ENCODE measurements at places on chromosomes 7 and 10. TPM values are rescaled to one million over a fixed set of nuclear protein-coding genes. Genes with fewer than 3 reads are reported as not detected.

- DNase-seq = no peak
These were observed 313.9 kb downstream of the AUTS2 start for GRCh38 chr7:69912141-69912540.

DNA sequence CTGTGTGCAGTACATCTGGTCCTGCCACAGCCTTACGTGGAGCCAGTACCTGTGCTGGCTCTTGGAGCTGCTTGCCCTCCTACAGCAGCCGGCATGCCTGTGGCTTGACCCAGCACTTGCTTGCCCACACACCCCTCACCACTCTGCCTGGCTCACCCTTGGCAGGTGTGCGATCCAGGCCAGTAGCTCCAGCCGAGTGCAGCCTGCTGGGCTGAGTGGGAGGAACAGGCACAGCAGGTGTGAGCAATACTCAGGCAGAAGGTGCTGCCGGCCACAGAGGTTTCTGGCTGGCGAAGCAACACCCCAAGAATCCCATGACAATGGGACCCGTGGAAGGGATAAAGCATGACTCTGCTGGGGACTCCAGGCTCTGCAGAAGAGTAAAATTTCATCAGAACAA, 173.5 kb upstream of the ADCY1 start:
- no peak for DNase-seq

DNA sequence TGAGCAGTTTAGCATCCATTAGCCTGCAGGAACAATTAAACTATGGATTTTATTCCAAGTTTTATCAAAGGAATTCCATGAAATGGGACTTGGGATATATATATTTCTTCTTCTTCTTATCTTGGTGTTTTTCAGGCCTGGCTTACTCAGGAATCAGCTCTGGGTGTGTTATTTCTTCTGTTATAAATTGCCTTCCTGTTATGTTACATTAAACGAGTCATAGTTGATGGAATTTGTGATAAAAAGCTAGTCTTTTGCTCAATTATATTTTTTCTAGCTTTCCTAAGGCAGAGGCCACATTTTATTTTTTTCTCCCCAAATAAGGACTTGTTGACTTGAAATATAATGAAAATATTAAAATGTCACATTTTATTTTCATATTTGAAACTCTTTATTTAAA, 141.3 kb downstream of the EPC1 start:
- no peak for DNase-seq

GRCh38 chr10:122567056-122567660, 6.6 kb downstream of the DMBT1 start:
- peak; percentile 58 for DNase-seq

Gene CPA4
- total RNA-seq = 0.11 TPM

DNA sequence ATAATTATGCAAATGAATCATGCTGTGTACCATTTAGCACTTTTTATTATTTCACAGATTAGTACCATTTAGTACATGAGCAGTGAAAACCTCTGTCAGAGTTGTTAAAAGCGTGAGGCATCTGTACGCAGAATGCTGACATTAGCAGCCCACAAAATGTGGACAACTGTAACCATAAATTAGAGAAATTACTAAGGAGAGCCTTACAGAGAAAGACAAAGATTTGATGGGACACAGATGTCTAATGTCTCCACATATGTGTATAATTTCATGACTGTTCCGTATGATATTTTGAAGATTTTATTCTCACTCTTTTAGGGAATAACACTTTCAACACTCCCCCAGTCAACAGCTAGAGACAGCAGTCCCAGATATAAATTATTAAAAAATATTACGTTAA, 414.0 kb upstream of the ANKRD30A start:
- no peak for DNase-seq

DNA sequence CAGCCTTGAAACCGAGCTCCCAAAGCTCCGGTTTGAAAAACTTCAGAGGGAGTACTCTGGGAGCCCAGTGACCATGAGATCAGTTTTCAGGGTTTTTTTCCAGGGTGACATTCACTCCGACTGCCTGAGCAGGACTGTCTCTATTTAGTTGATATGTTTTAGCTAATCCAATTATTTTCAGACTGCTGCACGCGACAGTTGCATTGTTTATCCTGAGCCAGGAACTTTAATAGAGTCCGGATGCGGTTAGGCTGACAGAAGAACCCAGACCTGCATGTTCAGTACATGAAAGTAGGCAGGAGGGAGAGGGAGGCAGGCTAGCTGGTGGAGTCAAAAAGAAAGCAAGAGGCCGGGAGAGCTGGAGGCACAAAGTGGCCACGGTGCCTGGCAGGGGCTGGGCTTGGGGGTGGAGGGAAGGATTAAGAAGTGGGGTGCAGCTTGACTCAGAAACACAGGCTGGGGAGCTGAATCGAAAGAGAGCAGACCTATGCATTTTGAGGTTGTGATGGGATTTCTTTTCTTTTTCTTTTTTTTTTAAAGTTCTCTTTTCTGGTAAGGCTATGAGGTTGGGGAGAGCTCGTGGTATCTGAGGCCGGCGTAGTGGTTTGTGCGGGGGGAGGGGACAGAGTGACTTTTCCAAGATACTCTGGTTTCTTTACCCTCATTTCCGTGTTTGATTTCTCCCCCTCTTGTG, 5.7 kb downstream of the GATA3 start:
- no peak for DNase-seq

DNA sequence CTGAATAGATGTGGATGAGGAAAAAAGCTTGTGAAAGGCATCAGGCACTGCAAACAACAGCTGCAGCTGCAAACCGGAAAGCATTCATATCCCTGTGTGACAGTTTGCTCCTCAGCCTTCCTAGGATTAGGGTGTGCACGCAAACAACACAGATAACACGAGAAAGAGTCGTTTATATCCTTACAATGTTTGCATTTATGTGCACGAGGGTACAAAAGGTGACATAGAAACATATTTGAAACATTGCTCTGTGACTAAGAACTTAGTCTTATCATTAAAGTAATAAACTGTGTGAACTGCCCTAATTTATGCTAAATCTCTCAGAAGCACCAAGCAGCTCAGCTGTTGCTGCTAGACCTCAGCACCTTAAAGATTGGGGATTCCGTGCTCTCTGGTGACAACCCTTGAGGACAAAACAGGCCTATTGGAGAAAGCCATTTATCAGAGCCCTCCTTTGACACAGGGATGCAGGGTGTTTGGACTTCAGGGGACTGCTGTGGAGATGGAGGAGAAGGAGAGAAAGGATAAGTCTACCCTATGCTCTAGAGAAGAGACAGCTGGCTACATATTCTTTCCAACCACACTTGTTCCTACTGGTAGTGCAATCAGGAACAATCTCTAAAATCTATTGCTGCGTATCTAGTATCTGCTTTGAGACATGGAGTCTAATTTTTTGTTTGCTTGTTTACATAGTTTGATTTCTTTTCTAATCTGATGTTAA, 176.2 kb downstream of the GNAT3 start:
- no peak for DNase-seq

DNA sequence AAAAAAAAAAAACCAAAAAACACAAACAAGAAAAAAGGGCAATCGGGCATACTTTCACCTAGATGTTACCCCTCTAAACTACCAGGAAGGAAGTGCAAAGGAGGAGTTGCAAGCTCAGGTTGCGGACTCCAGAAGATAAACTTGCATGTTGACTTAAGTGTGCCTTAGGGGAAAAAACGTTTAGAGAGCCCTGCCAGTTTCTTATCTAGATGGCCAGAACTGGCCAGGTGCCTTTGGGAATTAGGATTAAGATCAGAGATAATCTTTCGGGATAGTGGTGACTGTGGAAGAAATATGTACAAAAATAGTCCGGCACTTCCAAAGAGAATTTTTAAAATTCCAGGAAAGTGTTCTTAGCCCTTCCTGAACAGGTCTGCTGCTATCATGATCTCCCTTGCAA, 17.6 kb downstream of the EVX1 start:
- DNase-seq = no peak

DNA sequence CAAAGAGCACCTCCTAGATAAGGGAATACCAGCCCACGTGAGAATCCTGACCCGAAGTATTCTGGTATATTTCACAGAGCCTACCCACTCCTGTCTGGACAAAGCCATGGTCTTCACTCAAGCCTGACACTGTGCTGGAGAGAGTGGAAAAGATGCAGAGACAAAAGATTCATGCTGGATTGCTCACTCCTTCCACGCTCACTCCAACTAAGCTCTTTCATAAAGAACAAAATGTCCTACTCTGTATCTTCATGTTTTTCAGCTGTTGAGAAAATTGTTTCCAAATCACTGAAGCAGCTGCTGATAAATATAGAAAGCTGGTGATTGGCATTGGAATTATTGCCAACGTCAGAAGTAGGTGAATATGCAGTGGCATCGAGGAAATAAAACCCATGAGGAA, 106.0 kb downstream of the ABLIM1 start:
- DNase-seq = no peak

Gene EPDR1
- total RNA-seq = 42.3 TPM
